ENCODE measurements at places on chromosomes 4 and X.
A peak's percentile ranks its signal among the peaks of the same experiment; 100 is the strongest.

GRCh38 chrX:77962068-77962902, 7.2 kb downstream of the PGAM4 start:
- no peaks in the 10 kb centered on the region for H3K36me3 ChIP-seq
- peaks cover 22% of the 10 kb centered on the region for H3K4me1 ChIP-seq
- H3K27me3 ChIP-seq = no peaks in the 10 kb centered on the region

DNA sequence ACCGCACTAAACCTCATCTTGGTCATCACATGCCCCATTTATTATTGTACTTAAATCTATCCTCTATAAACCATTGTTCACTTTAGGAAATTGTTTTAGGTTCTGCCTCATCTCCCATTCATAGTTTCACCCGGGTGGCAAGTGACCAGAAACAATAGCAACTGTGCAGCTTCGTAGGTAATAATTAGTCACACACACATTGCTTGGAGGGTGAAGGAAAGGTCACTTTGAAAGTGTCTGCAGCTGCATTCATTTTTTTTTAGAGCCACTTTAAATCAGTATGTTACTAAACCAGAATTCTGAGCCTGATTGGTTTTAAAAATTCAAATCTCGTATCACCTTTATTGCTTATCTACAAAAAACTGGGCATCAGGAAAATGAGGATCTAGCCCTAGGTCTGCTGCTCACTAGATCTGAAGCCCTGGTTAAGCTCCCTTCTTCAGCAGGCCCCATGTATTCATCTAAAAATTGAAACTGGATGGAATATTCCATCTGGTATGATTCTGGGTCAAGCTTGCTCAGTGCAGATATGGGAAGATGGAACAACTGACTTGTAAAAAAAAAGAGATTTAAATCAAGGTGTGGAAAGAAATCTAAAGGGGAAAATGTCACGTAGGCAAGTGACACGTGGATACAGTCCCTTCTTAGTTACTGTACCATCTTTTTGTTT, 62.4 kb downstream of the LIMCH1 start:
- no peak for DNase-seq
- no peak overlapping the region for H3K4me3 ChIP-seq
- H3K4me1 ChIP-seq = peaks cover 94% of the 10 kb centered on the region
- peak overlapping the region; percentile 45 for H3K27ac ChIP-seq

GRCh38 chr4:86670756-86671155, 76.6 kb downstream of the PTPN13 start:
- peak overlapping the region; percentile 33 for H3K27ac ChIP-seq
- peaks cover 20% of the 10 kb centered on the region for H3K36me3 ChIP-seq
- peaks cover 21% of the 10 kb centered on the region for H3K4me1 ChIP-seq
- DNase-seq = peak; percentile 63

DNA sequence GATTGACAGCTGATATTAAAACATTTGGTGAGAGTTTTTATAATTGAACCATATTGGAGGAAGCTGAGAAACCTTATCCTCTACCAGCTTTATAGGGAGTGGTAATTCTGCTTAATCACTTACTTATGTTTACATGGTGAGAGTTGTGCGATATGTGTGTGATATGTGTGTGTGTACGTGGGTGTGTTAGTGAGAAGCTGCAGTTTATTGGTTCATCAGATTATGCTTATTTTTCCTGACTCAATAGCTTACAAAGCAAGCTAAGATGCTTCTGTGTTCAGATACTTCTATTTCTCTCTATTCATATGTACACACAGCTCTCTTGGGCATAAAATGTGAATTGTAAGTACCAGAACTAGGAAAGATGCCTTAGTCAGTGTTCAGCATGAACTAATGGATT, 343.7 kb downstream of the GRIA2 start:
- H3K36me3 ChIP-seq = no peaks in the 10 kb centered on the region
- no peak overlapping the region for H3K27ac ChIP-seq
- no peak for DNase-seq
- no peaks in the 10 kb centered on the region for H3K4me1 ChIP-seq
- no peaks in the 10 kb centered on the region for H3K27me3 ChIP-seq

DNA sequence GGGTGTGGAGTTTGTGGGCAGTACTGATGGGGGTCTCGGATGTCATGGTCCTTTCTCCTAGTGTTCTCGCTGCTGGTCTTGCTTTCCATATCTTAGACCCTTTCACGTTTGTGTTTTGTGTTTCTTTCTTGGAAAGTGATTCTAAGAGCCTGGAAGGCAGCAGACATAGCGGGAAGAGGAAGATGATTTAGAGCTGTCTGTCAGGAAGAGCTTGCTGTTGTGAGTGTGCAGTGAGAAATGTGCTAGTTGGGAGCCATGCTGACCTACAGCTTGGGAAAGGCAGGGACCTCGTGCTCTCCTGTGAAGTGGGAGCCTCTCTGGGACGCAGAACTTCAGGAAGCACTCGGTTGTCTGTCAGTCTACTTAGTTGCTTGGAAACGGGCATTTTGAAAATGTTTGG, 122.2 kb downstream of the ZNF518B start:
- no peak overlapping the region for H3K4me3 ChIP-seq
- no peak for DNase-seq
- no peak overlapping the region for H3K27ac ChIP-seq
- H3K27me3 ChIP-seq = peaks cover 2% of the 10 kb centered on the region
- H3K36me3 ChIP-seq = 0 out of 2 replicates have a peak, but pooled peaks cover 5% of the 10 kb centered on the region
- peaks cover 45% of the 10 kb centered on the region for H3K4me1 ChIP-seq
